ENCODE measurements at places on chromosomes 1 and 21. TPM values are rescaled to one million over a fixed set of nuclear protein-coding genes. Genes with fewer than 3 reads are reported as not detected.

LRP8 gene
- 87.4 TPM for total RNA-seq

KIF26B gene
- total RNA-seq: 0.07 TPM

OR14C36 gene
- total RNA-seq: not detected

AMY2B gene
- total RNA-seq: 3.9 TPM

CFHR3 gene
- not detected for total RNA-seq

CCT3 gene
- total RNA-seq: 567 TPM

PLCH2 gene
- total RNA-seq: 2.9 TPM

SLAMF9 gene
- total RNA-seq: not detected

CHML gene
- total RNA-seq: 20.8 TPM

GRCh38 chr21:45512626-45513002, 29.6 kb downstream of the SLC19A1 start:
- H3K27ac ChIP-seq: no peak overlapping the region
- H3K4me3 ChIP-seq: no peak overlapping the region
- peaks cover 5% of the 10 kb centered on the region for H3K36me3 ChIP-seq
- peaks cover under 1% of the 10 kb centered on the region for H3K4me1 ChIP-seq
- H3K27me3 ChIP-seq: no peaks in the 10 kb centered on the region

DNA sequence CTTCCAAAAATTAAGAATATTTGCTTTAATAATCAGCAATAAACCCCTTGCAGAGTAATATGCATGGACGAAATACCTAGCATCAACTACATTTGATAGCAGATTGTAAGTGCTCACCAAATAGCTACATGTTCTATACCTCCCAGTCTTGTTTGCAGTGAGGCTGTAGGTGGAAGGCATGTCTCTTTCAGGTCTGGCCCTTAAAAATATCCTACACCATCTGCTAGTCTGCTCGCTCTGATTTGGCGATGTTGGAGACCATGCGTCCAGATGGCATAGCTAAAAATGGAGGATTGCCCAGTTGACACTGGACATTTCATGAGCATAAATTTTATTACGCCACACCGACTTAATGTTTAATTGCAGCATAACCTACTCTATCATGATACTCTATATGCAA, 47.1 kb downstream of the SSX2IP start:
- no peak overlapping the region for H3K27ac ChIP-seq
- no peak for DNase-seq
- no peak overlapping the region for H3K4me3 ChIP-seq
- no peaks in the 10 kb centered on the region for H3K4me1 ChIP-seq

DNA sequence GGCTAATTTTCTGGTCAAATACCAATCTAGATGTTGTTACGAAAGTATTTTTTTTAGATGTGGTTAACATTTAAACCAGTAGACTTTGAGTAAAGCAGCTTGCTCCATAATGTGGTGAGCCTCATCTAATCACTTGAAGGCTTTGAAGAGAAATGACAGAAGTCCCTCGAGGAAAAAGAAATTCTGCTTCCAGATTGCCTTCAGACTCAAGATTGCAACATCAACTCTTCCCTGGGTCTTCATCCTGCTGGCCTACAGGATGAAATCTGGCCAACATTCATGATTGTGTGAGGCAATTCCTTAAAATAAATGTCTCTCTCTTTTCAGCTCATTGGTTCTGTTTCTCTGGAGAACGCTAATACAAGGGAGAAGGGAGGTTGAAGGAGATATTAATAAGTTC, 32.5 kb upstream of the SSX2IP start:
- H3K27me3 ChIP-seq: peaks cover 15% of the 10 kb centered on the region
- H3K4me3 ChIP-seq: no peak overlapping the region
- H3K4me1 ChIP-seq: peaks cover 6% of the 10 kb centered on the region
- H3K36me3 ChIP-seq: no peaks in the 10 kb centered on the region
- H3K27ac ChIP-seq: no peak overlapping the region
- no peak for DNase-seq

GRCh38 chr1:53315046-53315445, 12.8 kb downstream of the LRP8 start:
- peak overlapping the region; percentile 55 for H3K27ac ChIP-seq
- DNase-seq: no peak
- H3K4me1 ChIP-seq: peaks cover 34% of the 10 kb centered on the region
- H3K4me3 ChIP-seq: no peak overlapping the region
- H3K27me3 ChIP-seq: no peaks in the 10 kb centered on the region

GRCh38 chr1:201215531-201216357, 25.1 kb downstream of the IGFN1 start:
- H3K4me3 ChIP-seq: no peak overlapping the region
- H3K27me3 ChIP-seq: peaks cover 9% of the 10 kb centered on the region
- no peaks in the 10 kb centered on the region for H3K4me1 ChIP-seq
- no peaks in the 10 kb centered on the region for H3K36me3 ChIP-seq
- DNase-seq: no peak

DNA sequence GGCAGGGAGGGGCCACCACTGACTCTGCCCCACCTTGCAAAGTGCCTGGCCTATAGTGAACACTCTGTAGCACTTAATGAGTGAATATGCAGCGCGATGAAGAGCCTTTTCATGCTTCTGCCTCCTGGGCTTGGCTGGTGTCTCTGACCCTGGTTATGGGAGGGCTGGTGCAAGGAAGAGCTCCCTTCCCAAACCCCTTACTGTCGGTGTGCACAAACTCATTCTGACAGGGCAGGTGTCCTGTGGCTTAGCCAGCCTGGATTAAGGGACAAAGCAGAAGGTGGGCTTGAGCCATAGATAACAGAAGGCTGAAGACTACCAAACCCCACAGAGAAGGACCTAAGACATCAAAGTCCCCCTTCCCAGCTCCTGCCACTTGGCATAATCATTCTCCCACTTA, 2.0 kb upstream of the NCMAP start:
- H3K36me3 ChIP-seq: no peaks in the 10 kb centered on the region
- no peak overlapping the region for H3K4me3 ChIP-seq
- H3K27me3 ChIP-seq: peaks cover 55% of the 10 kb centered on the region
- H3K27ac ChIP-seq: no peak overlapping the region
- H3K4me1 ChIP-seq: peaks cover 13% of the 10 kb centered on the region
- DNase-seq: no peak

DNA sequence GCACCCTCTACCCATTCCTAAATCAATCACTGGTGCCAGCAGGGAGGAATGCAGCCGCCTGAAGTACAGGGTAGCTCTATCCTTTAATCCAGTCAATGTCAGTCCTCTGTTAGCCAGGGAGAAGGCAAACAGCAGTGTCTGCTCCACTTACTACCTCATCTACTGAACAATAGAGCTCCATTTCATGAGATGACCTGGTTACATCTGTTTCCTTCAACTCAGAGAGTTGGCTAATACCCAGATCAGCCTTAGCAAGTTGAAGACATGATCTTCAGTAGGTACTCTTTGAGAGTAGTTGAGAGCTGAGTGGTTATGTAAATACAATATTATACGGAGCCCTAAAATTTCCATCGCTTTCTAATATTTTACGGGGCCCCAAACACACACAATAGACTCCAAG, 46.1 kb upstream of the CD34 start:
- H3K4me3 ChIP-seq: no peak overlapping the region
- H3K27ac ChIP-seq: no peak overlapping the region
- DNase-seq: no peak

DNA sequence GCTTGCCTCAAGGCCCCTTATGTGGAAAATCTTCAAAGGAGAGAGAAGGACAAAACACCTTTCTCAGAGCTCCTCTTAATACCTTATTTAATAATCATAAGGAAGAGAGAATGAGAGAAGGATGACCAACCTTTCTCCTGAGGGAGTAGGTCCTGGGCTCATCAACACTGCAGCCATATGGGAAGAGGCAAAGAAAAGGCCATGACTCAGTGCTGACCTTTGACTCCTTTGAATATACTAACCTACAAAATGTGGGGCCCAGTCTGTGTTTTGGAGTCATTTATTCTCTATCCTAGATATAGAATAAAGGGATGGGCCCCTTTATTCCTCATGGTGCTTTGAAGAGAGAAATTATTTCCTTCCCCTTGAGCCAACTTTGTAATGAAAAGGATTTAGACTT, 38.3 kb downstream of the CAMSAP2 start:
- no peaks in the 10 kb centered on the region for H3K4me1 ChIP-seq
- no peaks in the 10 kb centered on the region for H3K27me3 ChIP-seq
- no peaks in the 10 kb centered on the region for H3K36me3 ChIP-seq
- H3K4me3 ChIP-seq: no peak overlapping the region
- no peak for DNase-seq

- no peak overlapping the region for H3K4me3 ChIP-seq
- H3K27ac ChIP-seq: no peak overlapping the region
- no peaks in the 10 kb centered on the region for H3K36me3 ChIP-seq
Observed at GRCh38 chr1:92795166-92795565, 10.3 kb upstream of the EVI5 start.

DNA sequence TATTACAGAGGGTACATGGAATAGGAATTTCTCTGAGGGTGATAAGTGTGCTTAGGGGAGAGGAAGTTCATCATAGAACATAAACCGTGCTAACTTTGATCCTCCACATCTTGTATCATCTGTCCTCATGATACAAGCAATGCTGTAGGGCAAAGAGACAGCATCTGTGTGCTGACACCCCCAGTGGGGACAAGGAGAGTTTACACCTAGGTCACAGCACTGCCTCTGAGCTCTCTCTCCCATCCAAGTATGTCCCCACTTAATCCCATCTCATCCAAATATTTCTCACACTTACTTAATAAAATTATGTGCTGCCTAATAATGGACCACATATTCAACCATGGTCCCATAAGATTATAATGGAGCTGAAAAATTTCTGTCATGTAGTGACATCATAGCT, 4.3 kb upstream of the TEDDM1 start:
- no peak for DNase-seq
- H3K36me3 ChIP-seq: no peaks in the 10 kb centered on the region
- H3K4me1 ChIP-seq: no peaks in the 10 kb centered on the region
- no peak overlapping the region for H3K27ac ChIP-seq
- H3K4me3 ChIP-seq: no peak overlapping the region

- H3K4me1 ChIP-seq: peaks cover 55% of the 10 kb centered on the region
- DNase-seq: no peak
- peak overlapping the region; percentile 86 for H3K27ac ChIP-seq
- H3K36me3 ChIP-seq: no peaks in the 10 kb centered on the region
Observed at GRCh38 chr1:160836981-160837557, 25.6 kb downstream of the CD244 start.

DNA sequence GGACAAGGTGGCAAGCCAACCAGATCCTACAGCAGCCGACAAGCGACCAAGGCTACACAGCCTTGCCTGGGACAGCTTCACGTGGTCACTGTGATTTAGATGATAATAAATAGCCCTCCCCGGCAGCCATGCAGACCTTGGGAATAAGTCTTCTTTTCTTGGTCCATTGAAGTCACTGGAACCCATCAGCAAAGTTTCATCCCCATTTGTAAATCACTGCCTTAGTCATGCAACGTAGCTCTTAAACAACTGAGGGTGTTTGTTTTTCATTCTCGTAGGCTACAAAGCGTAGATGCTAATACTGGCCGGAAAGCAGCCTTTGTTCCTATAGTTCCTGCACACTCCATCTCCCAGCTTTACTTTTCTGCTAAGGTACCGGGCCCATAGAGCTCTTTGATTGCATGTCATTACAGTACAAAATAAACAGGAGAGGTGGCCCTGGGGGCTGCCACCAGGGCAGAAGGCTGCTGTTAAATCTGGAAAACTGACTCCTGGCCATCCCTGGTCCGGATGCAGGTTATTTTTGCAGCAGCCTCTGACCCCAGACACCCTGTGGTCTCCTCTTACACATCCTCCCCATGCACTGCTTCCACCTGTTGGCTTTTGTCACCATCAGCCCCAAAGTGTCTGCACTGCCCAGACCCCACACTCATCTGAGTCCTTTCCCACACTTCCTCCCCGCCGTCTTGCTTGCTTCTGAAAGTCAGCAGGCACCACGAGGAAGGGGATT, 105.5 kb downstream of the TOMM20 start:
- peaks cover 65% of the 10 kb centered on the region for H3K4me1 ChIP-seq
- H3K36me3 ChIP-seq: peaks cover 15% of the 10 kb centered on the region
- no peaks in the 10 kb centered on the region for H3K27me3 ChIP-seq
- no peak for DNase-seq
- H3K27ac ChIP-seq: peak overlapping the region; percentile 78
- peak overlapping the region; percentile 48 for H3K4me3 ChIP-seq

DNA sequence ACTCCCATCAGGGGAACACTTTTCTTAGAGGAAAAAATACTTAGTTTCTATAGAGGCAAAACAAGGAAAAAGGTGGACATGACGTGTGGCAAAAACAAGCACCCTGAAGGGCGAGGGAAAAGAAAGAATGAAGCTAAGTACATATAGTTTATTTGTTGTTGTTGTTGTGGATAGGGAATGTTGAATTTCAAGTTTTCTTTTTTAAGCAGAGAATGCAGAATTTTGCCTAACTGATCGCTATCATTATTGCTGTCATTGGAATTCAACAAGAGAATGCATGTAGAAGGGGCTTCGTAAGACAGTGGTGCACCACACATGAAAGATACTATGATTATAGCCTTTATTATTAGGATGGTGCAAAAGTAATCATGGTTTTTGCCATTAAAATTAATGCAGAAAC, 144.0 kb downstream of the LMO4 start:
- H3K4me1 ChIP-seq: no peaks in the 10 kb centered on the region
- no peak overlapping the region for H3K27ac ChIP-seq
- H3K36me3 ChIP-seq: no peaks in the 10 kb centered on the region
- no peak for DNase-seq
- H3K4me3 ChIP-seq: no peak overlapping the region

- peaks cover 10% of the 10 kb centered on the region for H3K4me1 ChIP-seq
- H3K27ac ChIP-seq: no peak overlapping the region
- H3K36me3 ChIP-seq: no peaks in the 10 kb centered on the region
- H3K4me3 ChIP-seq: no peak overlapping the region
Observed at GRCh38 chr1:54971317-54971791, 9.1 kb upstream of the TMEM61 start.

DNA sequence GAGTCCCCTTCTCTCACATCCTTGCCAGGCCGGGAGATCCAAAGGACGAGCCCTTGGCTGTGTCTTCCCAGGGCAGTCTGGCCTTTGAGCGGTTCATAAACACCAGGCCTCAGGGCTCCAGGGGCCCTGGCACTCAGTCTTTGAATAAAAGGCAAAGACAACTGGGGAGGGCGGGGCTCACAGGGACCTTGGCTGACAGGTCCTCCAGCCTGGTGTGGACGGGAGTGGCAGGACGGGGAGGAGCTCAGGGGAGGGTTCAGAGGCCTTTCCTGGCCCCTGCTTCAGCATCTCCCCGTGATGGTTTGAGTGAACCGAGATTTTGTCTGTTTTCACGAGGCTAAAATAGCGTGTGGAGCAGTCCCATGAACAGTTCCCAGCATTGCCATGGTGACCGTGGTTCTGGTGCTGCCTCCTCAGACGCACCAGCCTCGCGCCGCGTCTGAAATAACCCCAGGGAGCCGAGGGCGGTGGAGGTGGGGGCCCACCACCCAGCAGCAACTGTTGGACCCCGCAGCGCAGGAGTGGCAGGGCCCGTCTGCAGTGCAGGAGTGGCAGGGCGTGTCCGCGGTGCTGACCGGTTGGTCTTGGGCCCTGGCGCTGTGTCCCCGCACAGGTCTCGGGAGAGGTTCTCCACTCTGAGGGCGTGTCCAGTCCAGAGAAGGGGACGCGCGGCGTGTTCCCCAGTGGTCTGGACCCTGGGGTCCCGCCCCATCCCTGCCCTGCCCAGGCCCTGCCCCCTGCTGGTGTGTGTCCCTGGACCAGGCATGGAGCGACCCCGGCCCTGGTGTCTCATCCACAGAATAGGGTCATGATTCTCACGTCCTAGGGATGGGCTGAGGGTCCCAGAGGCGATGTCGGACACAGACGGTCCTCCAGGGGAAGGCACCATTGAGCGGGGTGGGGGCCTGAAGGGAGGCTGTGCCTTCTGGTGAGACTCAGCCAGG, 7.1 kb upstream of the PRKCZ start:
- peaks cover 21% of the 10 kb centered on the region for H3K27me3 ChIP-seq
- H3K4me1 ChIP-seq: no peaks in the 10 kb centered on the region
- H3K27ac ChIP-seq: no peak overlapping the region
- no peaks in the 10 kb centered on the region for H3K36me3 ChIP-seq
- no peak for DNase-seq
- H3K4me3 ChIP-seq: no peak overlapping the region

Measured in activated T-helper 1 cell treated with anti-CD3 and anti-CD28 coated beads, Interleukin-12 subunit alpha, Interleukin-12 subunit beta, Interleukin-2, Interleukin-4 antibody, amounts not matched to agents 30 ng/mL and 10 ng/mL and 1 ng/mL, durations not matched to agents 14 hours and 24 hours and 36 hours (primary cell).